ENCODE measurements at places on chromosomes 3 and 15. TPM values are rescaled to one million over a fixed set of nuclear protein-coding genes. Genes with fewer than 3 reads are reported as not detected.

- DNase-seq = peak; percentile 22
These were observed 4.5 kb upstream of the SLCO2A1 start for GRCh38 chr3:134034005-134034785.

GRCh38 chr3:21901484-21901883 lies 150.5 kb upstream of the ZNF385D start:
- DNase-seq = no peak

DNA sequence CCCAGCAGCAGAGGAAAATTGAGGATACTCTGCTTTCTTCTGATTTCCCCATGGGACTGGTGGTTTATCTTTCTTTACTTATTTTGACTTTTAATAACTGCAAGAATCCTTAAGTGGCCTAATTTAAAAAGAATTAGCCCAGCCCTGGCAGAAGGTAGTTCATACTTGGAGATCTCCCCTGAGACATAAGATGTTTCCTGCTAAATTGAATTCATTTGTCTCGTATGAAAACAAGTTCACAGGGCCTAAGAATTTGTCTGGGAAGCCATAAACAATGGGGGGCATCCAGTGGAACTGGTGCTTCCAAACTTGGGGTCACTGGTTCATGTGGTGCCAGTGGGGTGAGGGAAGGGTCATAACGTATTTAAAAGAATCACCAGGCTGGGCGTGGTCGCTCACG lies 283.1 kb upstream of the RASGRP1 start:
- DNase-seq = no peak

LYZL4 gene
- not detected for total RNA-seq

WDR49 gene
- not detected for total RNA-seq

Data from activated CD8-positive, alpha-beta memory T cell treated with anti-CD3 and anti-CD28 coated beads, Interleukin-2, amount 10 ng/mL, durations not matched to agents 7 days and 5 days (primary cell).